ENCODE measurements at places on chromosomes 7 and 10.

GRCh38 chr10:69807122-69807521 lies 5.4 kb downstream of the COL13A1 start:
- peak; percentile 62 for DNase-seq

DNA sequence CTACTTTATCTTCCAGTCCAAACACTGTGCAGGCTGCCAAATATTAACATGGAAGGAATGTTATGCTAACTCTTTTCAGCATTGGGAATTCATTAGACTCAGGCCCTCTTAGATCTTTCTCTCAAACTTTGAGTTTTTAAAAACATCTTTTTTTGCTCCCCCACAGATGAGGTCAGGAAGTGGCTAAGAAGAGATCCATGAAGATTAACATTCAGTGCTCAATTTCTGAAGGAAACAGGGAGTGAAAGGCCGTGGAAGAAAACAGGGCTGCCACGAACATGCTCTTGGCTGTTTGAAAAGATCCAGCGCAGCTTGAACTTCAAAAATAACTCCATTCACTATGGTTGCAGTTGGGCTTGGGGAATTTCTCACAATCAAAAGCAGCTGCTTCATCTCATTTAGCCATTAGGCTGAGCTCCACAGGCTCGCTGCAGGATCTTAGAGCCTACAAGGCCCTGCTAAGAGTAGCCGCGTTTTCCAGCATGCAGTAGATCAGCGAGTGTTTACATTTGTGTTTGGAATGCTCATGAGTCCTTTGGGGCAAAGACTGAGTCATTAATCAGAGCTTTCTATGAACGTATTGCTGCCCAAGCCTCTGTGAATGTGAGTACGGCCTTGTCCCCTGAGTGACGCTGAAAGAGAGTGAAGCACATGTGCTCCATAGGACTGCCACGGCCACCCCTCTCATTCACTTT lies 41.2 kb upstream of the TNS3 start:
- peak; percentile 98 for DNase-seq

GRCh38 chr10:64396105-64396708 lies 875.0 kb downstream of the REEP3 start:
- peak; percentile 60 for DNase-seq

DNA sequence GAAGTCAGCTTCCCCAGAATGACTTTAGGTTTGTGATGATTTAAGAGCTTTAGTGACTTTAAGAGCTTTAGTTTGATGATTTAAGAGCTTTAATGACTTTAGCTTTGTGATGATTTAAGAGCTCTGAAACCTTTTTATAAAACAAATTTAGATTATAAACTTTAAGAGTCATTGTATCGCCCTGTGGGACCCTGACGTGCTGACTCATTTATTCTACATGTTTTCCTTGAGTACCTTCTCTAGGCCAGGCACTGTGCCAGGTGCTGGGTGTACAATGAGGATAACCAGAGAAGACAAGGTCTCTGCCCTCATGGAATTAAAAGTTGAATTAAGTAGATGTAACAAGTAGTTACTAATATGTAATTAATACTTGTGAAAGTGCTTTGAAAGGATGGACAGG lies 45.4 kb downstream of the CNNM1 start:
- DNase-seq: no peak

DNA sequence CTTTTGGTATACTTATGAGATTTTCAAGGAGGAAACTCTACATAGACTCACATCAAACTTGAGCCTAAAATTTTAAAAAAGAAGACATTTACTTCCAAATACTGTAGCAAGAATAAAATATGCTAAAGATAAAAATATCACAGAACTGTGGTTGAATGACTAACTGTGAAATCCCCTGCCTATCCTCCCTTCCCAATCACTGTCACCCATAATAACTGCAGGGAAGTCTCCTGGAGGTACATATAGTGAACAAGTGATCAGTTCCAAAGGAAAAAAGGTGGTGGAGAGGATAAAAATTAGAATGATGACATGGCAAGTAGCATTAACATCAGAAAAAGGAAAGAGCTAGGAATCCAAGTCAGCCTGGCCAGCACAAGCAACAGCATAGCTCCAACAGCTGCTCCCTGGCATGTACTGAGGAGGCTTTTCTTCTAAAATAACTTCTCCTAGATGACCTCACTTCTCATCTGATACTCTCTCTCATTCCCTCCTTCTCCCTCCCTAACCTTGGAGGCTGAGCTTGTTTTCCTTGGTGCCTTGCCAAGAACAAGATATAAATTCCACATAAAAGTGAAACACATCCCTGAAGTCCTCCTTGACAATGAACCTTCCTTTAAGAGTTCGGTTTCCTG lies 124.0 kb downstream of the IQUB start:
- DNase-seq: peak; percentile 49
